Fibroblast of pulmonary artery (primary cell): ENCODE measurements at places on chromosomes 4 and X.

DNA sequence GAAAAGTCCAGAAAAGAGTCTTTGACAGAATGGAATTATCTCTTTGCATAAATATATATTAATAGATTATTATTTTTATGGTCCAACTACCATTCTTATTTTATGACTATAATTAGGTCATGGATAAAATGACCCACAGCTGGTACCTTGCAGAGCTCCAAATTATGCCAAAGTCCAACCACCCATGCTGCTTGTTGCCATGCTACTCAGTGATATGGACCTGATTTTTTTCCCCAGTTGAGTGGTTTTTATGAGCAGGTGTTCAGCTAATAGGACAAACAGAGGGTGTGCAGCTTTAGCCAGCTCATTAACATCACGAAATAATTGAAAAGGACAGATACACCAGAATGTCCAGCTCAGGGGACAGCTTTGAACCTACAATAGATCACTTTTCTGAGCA lies 9.7 kb downstream of the HOPX start:
- no peak for DNase-seq

- DNase-seq: no peak
These were observed 19.4 kb upstream of the AFAP1 start for GRCh38 chr4:7959078-7959477.

GRCh38 chr4:47531241-47531953 lies 46.3 kb downstream of the ATP10D start:
- DNase-seq: peak; percentile 88

DNA sequence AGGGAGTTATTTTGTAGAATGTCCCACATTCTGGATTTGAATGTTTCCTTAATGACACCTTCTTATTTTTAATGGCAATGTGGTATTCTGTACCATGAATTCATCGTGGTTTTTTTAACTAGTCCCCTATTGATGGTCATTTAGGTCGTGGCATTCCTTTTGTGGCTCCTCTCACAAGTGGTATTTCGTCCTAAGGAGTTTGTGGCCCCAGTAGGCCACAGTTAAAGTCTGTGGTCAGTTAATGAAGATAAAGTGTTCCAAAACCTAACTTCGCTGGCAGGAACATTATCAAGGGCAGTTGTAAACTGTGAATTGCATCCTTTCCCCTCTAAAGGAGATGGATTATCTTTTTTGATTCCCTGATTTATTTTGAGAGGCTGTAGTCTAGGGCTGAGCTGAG lies 133.2 kb downstream of the TMEM164 start:
- no peak for DNase-seq

DNA sequence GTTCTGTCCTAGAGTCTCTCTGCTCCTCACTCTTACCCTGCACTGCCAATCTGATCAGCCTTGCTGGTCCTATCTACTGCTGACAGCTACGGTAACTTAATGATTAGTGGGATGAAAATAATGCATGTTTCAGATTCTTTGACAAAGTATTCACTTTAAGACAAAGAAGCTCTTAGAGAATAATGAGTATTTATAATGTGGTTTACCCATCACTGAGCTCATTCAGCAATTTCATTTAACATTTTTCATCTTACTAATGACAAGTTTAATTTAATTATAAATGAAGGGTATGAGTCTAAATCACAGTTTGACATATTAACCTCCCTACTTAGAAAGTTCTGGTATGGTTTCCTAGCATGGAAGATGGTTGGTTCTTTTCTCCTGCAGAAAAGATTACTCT lies 428.2 kb downstream of the ADGRL3 start:
- no peak for DNase-seq

DNA sequence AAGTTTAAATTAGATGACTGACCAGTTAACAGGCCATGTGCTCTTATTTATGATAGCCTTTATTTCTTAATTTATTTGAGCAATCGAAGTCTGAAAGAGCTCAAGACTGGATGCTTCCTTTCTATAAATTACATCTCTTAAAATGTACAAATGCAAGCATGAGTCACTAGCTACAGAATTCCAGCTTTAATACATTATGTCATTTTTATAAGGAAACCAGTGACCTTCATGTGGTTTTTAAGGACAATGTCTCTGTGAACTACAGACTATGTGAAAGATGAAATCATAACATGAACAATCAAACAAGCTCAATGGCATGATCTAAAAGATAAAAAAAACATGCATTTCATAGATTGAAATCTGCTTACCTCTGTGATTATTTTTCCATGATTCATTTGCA lies 15.4 kb downstream of the HTR2C start:
- no peak for DNase-seq

- DNase-seq: peak; percentile 67
These were observed 63.8 kb upstream of the TAPT1 start for GRCh38 chr4:16289897-16290554.

DNA sequence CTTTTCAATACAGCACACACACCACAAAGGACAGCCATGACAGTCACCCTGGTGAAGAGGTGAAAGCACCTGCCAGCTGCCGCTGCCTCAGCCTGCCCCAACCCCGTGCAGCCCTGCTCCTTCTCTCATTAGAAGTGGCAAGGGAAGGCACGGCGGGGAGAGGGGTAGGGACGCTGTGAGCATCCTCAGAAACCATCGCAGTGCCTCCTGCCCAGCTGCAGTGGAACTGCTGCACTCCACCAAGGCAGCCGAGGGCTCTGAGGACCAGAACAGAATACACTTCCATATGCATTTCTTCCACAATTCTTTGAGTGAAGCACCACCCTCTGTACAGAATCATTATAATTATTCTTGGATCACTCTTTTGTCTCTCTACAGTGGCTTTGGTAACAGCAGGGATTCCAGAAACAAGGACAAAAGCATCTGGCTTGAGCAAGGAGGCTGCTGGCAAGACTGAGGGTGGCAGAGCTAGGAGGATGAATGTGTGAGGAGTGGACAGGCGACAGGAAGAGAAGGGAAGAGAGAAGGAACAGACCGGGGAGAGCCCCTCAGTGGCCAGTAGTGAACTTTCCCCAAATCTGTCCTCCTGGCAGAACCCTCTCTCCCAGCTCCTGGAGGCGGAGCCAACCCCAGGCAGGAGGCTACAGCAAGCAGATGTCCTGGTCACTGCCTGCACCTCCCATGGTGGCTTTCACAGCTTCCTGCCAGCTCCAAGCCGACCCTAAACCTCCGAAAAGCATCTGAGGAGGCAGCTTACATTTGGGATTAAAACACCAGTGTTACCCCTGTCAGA lies 73.2 kb downstream of the MTNR1A start:
- DNase-seq: no peak

GRCh38 chr4:145069361-145069760 lies 28.6 kb downstream of the ANAPC10 start:
- DNase-seq: peak; percentile 44

DNA sequence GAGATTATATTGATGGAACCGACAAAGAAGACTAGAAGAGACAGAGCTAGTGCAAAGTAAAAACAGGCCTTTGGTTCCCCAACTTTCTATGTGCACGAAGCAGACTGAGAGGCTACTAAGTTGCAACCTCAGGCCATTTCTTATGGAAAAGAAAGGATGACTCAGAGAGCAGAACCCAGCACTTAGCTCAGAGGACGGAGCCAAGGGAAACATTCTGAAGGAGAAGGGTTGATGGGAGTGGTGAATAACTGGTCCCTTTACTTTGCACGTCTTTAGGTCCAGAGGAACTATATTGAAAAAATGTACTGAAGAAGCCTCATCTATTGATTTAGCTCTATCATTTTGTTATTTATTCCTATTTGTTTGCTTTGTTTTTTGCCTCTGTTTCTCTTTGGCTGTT lies 182.1 kb downstream of the CPE start:
- DNase-seq: peak; percentile 31

GRCh38 chrX:130444641-130445336 lies 43.0 kb downstream of the RBMX2 start:
- DNase-seq: no peak

DNA sequence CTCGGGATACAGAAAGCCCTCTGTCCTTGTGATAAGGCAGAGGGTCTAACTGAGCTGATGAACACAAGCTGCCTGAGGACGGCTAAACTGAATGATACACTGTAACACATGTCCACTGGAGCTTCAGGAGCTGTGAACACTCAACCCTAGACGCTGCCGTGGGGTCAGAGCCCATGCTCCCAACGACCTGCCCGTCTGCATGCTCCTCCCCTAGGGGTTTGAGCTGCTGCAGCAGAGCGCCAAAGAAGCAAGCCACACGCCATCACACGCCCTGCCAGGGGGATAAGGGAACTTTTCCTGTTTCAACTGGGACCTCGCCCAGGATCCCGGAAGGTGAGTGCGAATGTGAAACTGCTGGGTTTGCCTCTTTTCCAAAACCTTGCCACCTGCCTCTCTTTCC lies 361.8 kb downstream of the FAT4 start:
- DNase-seq: no peak

GRCh38 chr4:40681600-40681999 lies 51.9 kb upstream of the RBM47 start:
- no peak for DNase-seq

DNA sequence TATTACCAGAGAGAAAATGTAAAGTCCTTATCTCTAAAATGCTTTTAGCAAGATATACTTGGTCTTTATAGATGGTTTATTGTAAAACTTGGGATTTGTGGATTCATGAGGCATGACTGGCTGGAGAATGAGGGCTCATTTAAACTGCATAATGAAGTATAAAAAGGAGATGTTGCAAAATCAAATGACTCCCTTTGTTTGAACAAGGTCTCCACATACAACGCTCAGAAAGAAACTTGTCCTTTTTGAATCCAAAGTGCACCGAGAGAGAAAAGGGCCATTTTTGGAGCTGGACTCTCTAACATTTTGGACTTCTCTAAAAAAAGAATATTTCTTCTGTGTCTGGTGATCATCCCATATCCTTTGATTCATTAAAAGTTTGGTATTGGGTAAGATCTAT lies 7.7 kb upstream of the EIF1AX start:
- DNase-seq: no peak

GRCh38 chrX:78931814-78932213 lies 13.4 kb upstream of the P2RY10 start:
- DNase-seq: no peak

DNA sequence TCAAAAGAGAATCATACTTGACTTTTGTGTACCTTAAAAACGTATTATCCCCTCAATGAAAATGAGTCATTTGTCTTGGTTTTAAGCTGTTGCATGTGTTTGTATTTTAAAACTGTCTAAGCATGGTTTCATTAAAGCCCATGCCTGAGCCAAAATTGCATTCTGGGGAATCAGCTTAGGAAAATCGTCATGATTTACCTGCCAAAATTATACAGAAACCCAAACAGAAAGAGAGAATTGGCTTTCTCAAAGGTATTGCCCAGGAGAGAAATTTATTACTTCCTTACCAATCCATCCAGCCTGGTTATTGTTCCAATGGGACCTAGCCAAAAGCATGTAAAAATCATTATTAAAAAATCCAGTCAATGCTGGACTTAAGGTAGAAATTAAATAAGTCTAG lies 37.6 kb downstream of the GPR174 start:
- DNase-seq: no peak

DNA sequence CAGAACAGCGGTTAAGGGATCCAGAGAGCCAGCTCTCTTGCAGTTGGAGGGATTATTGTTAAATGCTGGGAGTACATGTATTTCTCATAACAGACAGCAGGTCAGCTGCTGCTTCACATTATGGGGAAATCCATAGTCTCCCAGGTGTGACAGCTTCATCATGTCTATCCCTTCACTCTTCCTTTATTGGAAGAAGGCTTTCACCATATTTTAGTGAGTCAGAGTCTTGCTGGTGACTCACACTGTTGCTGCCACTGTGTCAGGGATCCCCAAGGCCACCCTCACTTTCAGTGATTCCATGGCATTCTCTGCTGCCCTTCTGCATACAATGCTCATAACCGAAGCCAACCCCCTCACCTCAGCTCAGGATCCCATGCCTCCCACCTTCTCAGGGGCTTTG lies 32.9 kb upstream of the PAGE5 start:
- no peak for DNase-seq

DNA sequence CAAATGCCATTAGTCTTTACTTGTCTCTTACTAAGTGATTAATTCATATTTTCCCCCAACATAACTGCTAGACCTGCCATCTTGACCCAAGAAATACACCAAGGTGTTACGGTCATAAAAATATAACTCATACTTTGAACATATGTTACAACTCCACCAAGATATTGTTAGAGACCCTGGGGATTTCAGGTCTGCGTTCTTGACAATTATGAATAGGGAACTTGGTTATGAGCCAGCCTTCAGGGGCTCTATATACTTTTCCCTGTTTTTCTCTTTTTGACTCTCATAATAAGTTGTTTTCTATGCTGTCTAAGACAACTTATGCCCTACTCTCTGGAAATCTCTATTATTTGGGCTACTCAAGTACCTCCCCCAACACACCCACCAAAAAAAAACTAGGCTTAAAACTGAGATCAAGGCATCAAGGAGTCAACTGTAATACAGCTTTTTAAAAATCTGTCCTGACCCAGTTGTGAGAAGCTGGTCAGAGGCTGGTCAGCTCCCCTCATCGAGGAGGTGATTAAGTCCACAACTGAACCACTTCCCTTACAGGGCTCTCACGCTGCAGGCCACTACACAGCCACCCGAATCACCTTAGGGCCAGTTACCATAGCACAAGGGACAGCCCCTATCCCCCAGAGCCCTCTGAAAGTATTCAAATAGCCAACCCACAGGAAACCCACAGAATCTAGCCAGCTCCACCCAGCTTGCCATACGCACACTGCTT lies 10.5 kb upstream of the TLR3 start:
- DNase-seq: no peak

GRCh38 chrX:31487951-31488350 lies 416.1 kb upstream of the FTHL17 start:
- DNase-seq: no peak

GRCh38 chrX:15471028-15471427 lies 22.1 kb downstream of the PIR start:
- peak; percentile 71 for DNase-seq

GRCh38 chrX:136961594-136962135 lies 72.1 kb downstream of the GPR101 start:
- DNase-seq: peak; percentile 51

GRCh38 chrX:111168314-111168713 lies 72.3 kb downstream of the PAK3 start:
- DNase-seq: peak; percentile 13

DNA sequence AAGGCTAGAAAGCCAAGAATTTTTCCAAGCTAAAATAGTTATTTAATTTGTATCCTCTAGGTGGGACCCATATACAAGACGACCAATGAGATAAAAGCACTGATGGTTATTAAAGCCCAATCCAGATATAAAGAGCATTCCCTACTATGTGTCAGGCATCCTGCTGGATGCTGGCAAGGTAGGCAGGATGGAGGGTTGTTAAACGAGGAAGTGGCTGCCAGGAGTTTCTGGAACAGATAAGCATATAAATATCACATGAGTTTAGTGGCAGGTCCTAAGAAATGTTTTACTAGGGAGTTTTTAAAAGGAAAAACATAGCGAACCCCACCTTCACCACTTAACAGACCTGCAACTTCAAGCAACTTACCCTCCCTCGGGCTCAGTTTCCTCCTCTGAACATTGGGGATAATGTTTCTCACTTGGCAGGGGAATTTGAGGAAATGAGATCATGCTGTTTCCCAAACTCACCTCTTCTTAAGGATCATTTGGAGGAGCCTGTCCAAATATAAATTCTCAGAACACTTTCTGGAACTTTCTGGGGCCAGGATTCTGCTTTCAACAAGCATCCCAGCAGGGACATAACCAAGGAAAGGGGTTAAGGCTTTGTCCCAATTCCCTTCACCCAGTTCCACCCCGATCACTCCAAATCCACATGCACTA lies 94.3 kb upstream of the LDB2 start:
- peak; percentile 13 for DNase-seq

GRCh38 chr4:108336076-108336475 lies 167.3 kb upstream of the LEF1 start:
- no peak for DNase-seq
